ENCODE measurements at places on chromosomes 2 and 18. TPM values are rescaled to one million over a fixed set of nuclear protein-coding genes. Genes with fewer than 3 reads are reported as not detected.

The CCDC102B gene
- 7.6 TPM for total RNA-seq

The CHPF gene
- total RNA-seq = 109 TPM

The MLPH gene
- total RNA-seq = 37.0 TPM

The GTF2A1L gene
- 0.98 TPM for total RNA-seq

The DNAH7 gene
- total RNA-seq = 0.53 TPM

The LHCGR gene
- not detected for total RNA-seq

The RAD51AP2 gene
- total RNA-seq = under 0.01 TPM

The SERPINB3 gene
- not detected for total RNA-seq

The THSD7B gene
- total RNA-seq = not detected

The ATG16L1 gene
- total RNA-seq = 25.1 TPM

The CELF4 gene
- total RNA-seq = not detected

The CPLX4 gene
- total RNA-seq = not detected

The FOXD4L1 gene
- 0.12 TPM for total RNA-seq

The CXCR4 gene
- total RNA-seq = 6.6 TPM

The ARHGAP15 gene
- total RNA-seq = not detected

The VWA3B gene
- total RNA-seq = not detected

The ZNF521 gene
- 31.2 TPM for total RNA-seq

Measured in smooth muscle cell of the coronary artery (primary cell).